CD4-positive, alpha-beta T cell treated with Interleukin-4 for 1 hour (primary cell): ENCODE measurements at places on chromosomes 2 and 18.

- DNase-seq, result no peak
Measured at GRCh38 chr2:139394801-139395200, 614.6 kb upstream of the NXPH2 start.

DNA sequence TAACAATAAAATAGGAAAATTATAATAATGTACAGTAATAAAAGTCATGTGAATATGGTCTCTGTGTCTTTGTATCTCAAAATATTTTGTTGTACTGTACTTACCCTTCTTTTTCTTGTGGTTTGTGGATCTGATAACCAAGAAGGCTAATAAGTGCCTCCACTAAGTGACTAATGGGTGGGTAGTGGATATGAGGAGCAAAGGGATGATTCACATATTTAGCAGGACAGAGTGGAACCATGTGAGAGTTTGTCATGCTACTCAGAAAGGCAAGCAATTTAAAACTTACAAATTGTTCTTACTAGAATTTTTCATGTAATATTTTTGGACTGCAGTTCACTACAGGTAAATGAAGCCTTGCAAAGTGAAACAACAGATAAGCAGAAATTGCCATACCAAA is 1241.2 kb upstream of the CDH2 start:
- DNase-seq, result no peak

GRCh38 chr2:31347750-31348149 is 66.8 kb downstream of the XDH start:
- no peak for DNase-seq

DNA sequence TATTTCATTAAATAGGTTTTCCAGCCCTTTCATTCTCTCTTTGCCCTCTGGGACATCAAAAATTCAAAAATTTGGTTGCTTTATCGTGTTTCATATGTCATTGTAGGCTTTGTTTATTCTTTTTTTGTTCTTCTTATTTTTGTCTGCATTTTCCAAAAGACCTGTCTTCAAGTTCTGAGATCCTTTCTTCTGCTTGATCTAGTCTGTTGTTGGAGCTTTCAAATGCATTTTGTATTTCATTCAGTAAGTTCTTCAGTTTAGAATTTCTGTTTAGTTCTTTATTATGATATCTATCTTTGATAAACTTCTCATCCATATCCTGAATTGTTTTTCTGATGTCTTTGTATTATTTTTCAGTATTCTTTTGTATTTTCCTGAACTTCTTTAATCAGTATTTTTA is 123.6 kb downstream of the XRCC5 start:
- no peak for DNase-seq

- no peak for DNase-seq
Measured at GRCh38 chr2:120892271-120892966, 156.8 kb downstream of the GLI2 start.

DNA sequence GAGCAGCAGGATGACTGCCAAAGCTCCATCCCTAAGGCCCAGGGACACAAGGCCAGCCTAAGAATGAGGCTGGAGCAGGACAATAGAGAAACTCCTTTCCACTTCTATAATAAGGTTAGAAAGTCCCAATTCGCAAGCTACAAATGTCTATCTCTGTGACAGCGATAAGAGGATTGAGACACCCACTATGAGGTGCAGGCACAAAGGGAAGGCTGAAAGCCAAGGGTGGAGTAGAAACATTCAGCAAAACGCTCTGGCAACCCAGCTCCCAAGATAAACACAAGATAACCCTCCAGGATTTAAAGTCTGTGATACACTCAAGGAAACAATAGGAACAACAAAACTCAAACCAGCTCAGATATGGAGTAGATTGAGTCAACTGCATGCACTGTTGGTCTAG is 418.0 kb upstream of the UBE2E3 start:
- DNase-seq, result no peak

GRCh38 chr18:44321868-44322590 is 358.7 kb upstream of the SETBP1 start:
- DNase-seq, result no peak

DNA sequence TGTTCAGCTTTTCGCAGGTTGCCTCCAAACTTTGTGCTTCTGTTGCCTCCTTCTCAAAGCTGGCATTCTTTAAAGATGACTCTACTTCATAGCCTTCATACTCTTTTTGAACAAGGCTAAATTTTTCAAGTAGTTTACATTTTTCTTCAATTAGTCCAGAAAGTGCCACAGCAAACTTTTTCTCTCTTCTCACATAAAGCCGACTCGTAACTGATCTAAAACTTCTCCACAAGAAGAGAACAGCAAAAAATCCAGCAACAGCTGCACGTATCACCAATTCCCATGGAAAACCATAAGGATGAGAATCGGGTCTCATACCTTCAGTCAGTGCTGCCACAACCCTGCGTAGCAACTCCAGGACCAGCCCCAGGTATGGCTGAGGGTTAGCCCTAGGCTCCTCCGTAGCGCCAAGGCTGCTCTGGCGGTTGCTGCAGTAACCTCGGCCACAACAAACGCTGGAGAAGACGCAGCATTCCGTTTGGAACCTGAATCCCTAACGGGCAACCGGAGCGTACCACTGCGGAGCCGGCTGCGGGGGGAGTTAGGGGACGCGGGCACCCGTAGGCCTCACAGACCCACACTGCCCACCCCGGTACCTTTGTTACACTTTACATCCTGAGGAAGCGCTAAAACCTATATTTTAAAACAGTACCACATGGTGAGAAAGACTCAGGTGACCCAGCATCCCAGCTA is at the start of gene CTAGE1:
Gene CTAGE1, minus strand, starts transcription at position 420 of the 693 bp plus-strand sequence. Its CDS starts 104 bp downstream, at position 316.
- no peak for DNase-seq

GRCh38 chr2:116988303-116988702 is 826.2 kb upstream of the DDX18 start:
- no peak for DNase-seq

GRCh38 chr2:43010438-43011157 is 215.8 kb downstream of the ZFP36L2 start:
- no peak for DNase-seq

GRCh38 chr2:228063558-228063957 is 117.9 kb downstream of the SPHKAP start:
- DNase-seq, result no peak

- DNase-seq, result no peak
Measured at GRCh38 chr2:5264361-5264760, 427.8 kb upstream of the SOX11 start.

GRCh38 chr18:49479381-49480137 is 7.5 kb downstream of the C18orf32 start:
- no peak for DNase-seq
